ENCODE measurements at places on chromosomes 12 and 14.
A peak's percentile ranks its signal among the peaks of the same experiment; 100 is the strongest.

DNA sequence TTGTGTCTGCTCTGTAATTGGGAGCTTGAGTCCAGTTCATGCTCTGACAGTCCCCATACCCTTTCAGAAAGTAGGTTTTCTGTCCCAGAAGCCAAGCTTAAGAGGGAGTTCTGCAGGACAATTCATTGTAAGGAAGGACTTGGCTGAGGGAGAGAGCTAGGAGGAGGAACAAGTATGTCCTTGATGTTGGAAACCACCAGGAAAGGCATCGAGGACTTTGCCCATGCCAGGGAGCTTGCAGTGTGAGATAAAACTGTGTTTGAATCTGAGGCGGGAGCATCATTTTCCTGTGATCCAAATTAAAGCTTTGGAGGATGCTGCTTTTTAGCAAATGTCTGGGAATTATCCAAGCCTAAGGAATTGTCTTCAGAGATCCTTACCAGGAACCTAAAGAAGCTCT, 175.3 kb downstream of the EMP1 start:
- DNase-seq: no peak

DNA sequence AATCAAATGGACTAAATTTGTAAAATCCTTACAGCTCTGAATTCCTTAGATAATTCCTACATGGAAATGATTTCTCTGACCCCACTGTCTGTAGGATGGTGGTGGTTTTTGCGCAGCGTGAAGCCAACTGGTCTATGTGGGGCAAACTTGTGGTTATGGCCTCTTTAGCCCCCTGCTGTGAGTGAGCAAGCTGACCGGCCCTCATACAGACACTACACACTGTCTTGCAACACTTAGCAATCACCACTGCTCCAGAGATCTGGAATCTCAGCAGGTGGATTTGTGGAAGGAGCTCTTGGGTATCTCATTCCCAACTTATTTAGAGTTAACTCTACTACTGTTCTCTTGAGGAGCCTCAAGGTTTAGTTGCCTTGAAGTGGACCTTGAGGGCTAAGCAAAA, 70.2 kb downstream of the SCN8A start:
- no peak for DNase-seq

DNA sequence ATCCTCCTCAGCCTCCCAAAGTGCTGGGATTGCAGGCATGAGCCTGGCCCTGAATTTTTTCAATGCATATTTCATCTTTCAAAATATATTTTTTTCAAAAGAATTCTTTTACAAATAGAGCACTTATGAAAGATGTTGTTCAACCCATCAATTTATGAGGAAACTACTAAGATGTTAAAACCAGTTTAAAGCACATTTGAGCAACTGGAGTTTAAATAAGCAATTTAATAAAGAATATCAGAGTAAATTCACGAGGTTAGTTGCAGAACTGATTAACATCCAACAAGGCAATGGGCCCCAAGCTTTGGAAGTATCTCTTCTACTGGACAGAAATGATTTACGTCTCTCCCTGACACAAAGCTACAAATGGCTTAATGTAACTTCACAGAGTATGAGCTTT, 23.3 kb downstream of the GLT1D1 start:
- no peak for DNase-seq

DNA sequence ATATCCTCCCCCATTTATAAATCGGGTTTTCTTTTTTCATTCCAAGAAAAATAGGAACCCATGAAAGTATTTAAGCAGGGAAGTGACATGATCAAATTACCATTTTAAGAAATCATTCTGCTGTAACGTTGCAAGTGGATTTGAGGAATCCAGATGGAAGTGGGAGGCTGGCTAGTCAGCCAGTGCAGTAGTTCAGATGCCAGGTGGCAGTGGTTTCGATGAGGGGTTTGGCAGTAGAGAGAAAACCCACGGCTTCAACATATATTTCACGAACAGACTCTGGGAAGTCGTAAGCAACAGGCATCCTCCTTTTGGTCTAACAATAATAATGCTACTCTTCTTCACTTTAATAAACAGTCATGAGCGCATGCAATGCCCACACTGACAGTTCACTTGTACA, 25.0 kb downstream of the PDZRN4 start:
- no peak for DNase-seq

GRCh38 chr12:4034921-4035320, 161.7 kb upstream of the PARP11 start:
- DNase-seq: no peak

DNA sequence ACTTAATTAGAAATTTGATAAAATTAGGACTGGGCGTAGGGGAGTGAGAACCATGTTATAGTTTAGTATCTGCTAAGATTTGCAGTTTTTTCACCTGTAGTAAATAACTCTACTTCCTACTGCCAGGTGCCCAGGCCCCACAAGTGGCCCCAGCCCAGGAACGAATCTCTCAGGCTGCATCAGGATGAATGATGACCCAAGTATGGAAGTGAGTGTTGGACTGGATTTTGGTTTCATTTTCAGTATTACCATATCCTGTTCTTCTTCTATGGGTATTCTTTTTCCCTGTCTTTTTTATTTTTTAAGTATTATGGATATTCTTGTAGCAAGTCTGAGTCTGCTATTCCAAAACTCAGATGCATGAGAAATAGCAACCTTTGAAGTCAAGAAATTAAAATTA, 120.3 kb upstream of the BCAT1 start:
- DNase-seq: no peak

DNA sequence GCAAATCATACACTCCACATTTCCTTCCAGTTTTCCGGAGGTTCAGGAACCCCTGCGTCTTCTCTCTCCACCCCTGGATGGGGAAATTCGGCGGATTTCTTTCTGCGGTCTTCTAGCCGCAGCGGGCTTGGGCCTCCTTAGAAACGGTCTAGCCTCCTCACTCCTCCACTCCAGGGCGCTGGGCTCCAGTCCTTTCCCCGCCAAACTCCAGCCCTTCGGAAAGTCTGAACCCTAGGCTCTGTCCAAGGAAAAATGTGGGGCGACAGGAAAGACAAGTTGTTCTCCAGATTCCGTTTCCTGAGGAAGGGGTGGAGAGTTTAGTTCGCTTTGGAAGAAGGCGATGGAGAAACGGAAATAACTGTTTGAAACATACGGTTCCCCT, 1.4 kb upstream of the HOXC10 start:
- DNase-seq: no peak

DNA sequence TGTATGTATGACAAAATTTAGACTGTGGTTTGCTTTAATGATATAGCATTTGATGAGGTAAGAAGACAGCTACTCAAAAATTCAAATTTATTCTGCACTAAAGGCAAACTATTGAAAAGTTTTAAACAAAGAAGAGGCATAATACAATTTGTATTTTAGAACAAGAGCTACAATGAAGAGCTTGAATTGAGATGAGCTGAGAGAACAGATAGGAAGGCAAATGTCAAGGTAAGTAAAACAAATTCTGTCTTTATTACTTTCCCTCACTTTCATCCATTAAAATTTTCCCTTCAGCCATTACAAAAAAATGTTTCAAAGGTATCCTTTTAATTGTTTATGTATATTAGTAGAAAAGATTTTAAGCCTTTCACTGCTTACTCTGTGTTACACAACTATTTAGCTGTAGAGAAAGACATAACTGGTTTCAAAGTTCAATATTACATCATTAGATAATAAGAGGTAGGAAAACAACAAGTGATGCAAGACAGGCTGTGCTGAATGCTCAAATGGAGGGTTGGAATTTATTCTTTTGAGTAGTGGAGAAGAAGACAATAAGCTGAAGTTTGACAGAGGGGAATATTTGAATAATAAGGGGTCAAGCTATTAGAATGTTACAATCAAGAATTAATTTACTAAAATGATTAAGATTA, 1334.1 kb downstream of the FSCB start:
- no peak for DNase-seq

- peak; percentile 68 for DNase-seq
Observed at GRCh38 chr14:23379366-23380196, 2.7 kb downstream of the CMTM5 start.

GRCh38 chr14:60646226-60646818, 3.0 kb downstream of the SIX1 start:
- DNase-seq: no peak

All from activated naive CD8-positive, alpha-beta T cell treated with anti-CD3 and anti-CD28 coated beads, Interleukin-2, amount 50 U/mL, for 24 hours (primary cell).